ENCODE measurements at places on chromosomes 12 and 14.

GRCh38 chr14:59281609-59282377 is 93.3 kb downstream of the DAAM1 start:
- no peak for DNase-seq

DNA sequence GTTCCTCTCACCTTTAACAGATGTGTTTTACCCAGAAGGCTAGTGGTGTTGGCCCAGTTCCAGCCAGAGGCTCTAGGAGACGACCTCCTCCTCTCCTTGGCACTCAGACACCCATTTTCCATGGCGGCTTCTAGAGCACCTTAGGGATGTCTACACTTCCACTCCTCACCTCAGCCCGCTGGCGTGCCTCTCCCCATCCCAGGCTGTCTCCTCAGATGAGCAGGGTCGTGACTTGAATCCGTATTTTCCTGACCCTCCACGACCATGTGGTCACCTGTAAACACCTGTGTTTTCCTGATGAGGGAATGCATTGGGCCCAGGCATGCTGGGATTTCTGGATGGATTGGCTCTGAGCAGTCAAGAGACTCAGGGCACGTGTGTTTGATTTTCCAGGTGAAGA is 21.8 kb upstream of the RIN3 start:
- no peak for DNase-seq

DNA sequence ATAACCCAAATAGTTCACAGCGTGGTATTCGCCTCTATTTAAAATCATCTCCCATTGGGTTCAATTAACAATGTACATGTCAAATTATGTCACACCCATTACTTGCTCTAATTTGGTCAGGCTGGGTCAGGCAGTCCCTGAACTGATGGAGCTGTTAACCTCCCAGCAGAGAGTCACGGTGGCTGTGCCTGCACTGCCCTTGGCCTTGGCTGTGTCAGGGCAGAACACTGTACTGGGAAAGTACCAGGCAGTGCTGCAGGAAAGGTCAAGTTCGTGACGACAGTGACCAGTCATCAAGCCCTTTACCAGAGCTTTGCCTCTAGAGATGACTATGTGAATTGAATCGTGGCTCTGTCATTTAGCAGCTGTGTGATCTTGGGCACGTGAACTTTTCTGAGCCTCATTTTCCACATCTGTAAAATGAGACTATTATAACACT is 100.0 kb downstream of the ARF6 start:
- DNase-seq, result peak; percentile 78

GRCh38 chr12:39044754-39045153 is 139.4 kb upstream of the CPNE8 start:
- no peak for DNase-seq

DNA sequence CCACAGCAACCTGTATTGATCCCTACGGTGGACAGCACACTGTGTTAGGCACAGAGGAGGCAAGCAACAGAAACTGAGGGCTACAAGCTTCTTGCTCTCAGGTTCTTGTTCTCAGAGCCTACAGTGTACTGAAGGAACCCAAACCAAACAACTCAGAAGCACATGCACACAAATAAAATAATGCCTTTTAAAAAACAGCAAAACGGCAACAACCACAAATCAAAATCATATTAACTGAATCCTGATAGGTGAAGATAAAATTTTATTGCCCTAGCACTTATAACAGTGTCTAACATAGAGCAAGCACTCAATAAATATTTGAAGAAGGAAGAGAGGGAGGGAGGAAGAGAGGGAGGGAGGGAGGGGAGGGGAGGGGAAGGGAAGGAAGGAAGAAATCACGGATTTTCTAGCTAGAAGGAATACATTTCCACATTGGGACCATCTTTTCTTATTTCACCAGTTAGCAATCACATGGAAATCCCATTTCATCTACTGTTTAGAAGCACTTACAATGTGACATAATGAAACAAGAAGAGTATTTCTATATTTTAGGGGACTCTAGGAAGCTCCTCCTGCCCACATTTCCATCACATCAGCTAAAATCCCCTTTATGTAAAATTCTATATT is 27.2 kb downstream of the DMAC2L start:
- DNase-seq, result no peak

DNA sequence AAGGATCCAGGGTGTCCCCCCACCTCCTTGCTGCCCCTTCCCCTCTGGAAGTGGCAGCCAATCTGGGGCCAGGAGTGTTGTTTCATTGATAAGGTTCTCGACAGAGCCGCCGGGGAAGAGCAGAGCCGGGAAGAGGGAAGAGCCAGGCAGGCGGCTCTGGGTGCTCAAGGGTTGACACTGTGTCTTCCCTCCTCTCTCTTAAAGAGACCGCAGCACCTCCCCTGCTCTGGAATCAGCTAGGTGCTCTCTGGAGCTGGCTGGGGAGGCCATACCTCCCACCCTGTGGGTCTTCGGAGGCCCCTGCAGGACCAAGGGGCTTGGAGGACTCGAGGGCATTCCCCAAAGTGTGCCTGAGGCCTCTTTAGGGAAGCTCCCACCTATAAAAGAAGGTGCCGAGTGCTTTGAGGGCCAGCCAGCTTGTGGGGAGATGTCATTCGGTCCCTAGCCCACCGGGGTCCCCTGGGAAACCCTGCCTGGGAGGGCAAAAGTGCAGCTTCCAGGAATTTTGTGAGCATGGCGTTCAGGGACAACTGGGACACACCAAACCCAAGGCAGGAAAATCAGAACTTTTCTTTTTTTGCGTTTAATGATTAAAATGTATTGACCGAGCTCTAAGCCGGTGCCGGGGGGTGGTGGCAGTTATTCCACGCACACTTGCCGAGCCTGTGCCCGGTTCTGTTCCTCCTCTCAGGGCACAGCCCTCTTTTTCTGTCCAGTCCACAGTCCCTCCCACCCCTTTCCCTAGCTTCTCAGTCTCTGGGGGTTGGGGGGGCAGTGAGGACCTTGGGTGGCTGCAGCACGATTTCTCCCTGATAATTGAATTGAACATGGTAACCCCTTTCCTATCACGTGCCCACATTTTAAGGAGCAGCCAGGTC is 3.0 kb downstream of the SETD1B start:
- DNase-seq, result no peak

DNA sequence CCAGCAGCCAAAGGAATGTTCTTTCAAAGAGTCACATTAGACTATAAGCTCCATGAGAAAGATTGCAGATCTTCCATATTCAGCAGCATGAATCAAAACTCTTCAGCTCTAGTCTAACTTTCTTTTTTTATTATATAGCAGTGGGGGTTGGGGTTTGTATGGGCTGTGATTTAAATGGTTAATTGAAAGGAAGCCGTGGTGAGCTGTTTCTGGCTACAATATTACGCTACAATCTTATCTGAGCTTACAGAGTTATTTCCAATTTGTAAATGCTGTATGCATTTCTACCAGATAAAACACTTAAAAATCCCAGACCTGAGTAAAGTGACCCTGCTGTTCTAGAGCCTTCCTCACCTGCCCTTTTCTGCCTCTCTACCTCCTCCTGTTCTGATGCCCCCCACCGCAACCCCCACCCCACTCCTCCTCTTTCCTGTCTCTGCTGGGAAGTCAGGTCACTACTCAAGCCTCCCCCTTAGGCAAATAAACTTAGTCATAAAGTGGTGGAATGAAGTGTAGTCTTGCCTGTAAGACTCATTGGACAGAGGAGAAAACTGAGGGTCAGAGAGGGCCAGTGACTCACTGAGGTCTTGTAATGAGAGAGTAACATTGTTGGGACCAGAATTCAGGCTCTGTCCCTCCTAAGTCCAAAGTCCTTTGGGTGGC is 1089.5 kb downstream of the BCL11B start:
- no peak for DNase-seq

- DNase-seq, result no peak
These were observed 70.2 kb downstream of the DACT1 start for GRCh38 chr14:58707949-58708348.

DNA sequence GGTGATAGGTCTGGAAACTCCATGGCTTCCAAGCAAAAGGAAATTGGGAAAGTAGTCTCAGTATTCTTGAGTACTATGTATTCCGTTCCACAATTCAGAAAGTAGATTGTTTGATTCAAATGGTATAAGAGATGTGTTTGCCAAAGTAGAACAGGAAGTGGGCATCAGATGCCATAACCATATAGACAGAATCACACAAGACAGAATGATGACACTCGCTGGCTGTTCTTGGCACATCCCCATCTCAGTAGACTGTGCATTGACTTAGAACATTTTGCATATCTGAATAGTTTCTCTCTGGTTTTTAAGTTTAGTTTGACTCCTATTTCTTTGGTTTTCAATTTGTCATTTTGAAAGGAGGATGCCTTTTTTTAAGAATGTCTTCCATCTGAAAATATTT is 221.1 kb upstream of the RGS6 start:
- no peak for DNase-seq

DNA sequence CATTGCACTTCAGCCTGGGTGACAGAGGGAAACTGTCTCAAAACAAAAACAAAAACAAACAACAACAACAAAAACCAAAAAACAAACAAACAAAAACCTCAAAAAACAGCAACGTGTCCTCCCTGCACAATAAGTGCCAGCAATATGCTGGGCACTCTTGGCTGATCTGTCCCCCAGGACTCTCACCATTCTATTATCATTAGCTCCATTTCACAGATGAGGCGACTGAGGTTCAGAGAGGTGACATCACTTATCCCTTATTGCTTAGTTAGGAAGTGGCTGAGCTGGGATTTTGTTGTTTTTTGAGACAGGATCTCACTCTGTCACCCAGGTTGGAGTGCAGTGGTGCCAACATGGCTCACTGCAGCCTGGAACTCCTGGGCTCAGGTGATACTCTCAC is 33.0 kb upstream of the CCDC63 start:
- DNase-seq, result no peak

DNA sequence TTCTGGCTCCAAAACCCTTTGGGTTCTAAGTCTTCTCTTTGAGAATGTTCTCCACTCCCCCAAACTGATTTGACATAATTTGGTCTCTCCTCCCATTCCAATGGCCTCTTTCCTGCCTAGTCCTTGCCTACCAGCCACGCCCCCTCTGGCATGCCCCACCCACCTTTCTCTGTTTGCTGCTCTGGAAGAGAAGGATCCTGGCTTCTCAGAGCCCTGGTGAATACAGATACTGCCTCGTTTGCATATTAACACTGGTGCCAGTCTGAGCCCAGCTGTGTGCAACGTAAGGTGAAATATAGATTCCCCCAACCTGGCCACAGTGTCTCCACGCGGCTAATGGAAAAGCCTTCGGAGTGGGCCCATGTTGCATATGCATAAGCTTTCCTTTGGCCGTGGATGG is 79.7 kb downstream of the PAPOLA start:
- DNase-seq, result no peak

DNA sequence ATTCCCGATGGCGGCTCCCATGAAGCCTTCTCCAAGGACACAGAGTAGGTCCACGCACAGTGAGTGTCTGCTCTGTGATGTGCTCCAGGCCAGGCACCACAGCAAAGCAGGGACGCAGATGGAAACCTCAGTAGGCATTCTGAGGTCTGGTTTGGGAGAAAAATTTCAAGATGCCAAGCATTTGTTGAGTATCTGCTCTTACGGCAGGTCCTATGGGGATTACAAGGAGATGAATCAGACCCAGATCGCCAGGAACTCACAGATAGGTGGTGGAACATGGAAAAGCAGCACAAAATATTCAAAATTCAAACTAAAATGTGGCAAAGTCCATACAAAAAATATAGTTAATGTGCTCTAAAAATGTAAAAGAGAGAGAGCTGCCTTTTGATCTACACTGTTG is 684.9 kb upstream of the TMEM132C start:
- no peak for DNase-seq

GRCh38 chr14:63991833-63992232 is 139.0 kb downstream of the SYNE2 start:
- no peak for DNase-seq

- DNase-seq, result no peak
These were observed 439.5 kb downstream of the CCER1 start for GRCh38 chr12:90515199-90516175.

GRCh38 chr14:101594511-101595148 is 33.3 kb downstream of the DIO3 start:
- DNase-seq, result no peak

DNA sequence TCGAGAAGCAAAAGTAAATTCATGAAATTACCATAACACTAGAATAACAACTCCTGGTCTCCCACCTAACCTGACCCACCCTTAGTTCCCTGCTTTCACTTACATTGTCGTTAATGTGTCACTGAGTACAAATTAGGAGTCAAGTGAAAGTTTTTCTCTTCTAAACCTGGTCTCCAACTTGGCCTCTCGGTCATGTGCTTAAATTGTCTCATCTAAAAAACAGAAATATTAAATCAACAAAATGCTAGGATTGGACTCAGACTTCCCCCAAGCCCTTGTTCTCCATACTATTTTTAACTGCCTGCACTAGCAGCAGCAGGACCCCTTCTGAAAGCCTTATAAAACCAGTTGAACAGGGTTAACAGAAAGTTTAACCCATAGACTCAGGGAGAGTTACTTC is 1.8 kb upstream of the BTG1 start:
- no peak for DNase-seq

GRCh38 chr14:102080183-102081080 is 6.4 kb downstream of the HSP90AA1 start:
- peak; percentile 24 for DNase-seq

DNA sequence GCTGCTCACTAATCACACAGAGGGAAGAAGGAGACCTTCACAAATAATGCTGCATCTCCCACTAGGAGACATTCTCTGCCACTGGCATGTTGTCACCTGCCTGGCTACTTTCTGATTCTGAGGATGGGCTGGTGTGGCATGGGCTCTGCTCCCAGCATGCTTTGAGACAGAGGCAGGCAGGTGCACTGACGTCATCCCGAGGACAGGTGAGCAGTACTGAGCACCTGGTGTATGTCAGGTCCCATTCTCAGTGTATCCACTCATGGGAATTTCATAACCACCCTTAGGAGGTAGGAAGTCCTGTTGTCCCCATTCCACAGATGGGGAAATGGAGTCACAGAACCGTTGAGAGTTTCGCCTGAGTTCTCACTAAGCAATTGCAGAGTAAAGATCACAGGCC is 597.9 kb downstream of the VRK1 start:
- no peak for DNase-seq

DNA sequence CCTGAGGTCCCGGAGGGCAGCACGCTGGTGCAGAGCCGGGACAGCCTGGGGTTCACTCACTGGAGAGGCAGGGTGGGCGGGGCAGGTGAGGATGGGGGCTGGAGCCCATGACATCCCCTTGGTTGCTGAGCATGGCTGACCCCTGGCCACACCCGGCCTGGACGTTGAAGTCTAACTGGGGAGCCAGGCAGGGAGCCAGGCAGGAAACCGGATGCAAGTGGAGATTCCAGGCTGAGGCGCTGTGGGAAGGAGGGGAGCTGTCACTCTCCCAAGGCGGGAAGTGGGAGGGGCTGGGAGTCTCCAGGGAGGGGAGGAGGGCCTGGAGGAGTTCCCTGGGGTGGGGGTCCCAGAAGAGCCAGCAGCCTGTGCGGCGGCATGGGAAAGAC is 7.7 kb upstream of the INF2 start:
- DNase-seq, result peak; percentile 95

- no peak for DNase-seq
These were observed 319.1 kb downstream of the ZFP36L1 start for GRCh38 chr14:68473794-68474193.

- DNase-seq, result no peak
These were observed 29.0 kb downstream of the ATF7IP start for GRCh38 chr12:14394317-14395073.

- no peak for DNase-seq
These were observed 9.1 kb downstream of the RAB2B start for GRCh38 chr14:21467616-21468015.

GRCh38 chr14:104016873-104017650 is 68.4 kb upstream of the ASPG start:
- DNase-seq, result no peak

All from posterior vena cava (tissue), 2 donors.